ENCODE measurements at places on chromosomes 12 and 14. TPM values are rescaled to one million over a fixed set of nuclear protein-coding genes. Genes with fewer than 3 reads are reported as not detected.
A peak's percentile ranks its signal among the peaks of the same experiment; 100 is the strongest.

- no peak for DNase-seq
Observed at GRCh38 chr12:32854097-32854496, 42.5 kb downstream of the PKP2 start.

GRCh38 chr12:188910-189621 lies 24.9 kb downstream of the SLC6A12 start:
- DNase-seq, result no peak

GRCh38 chr12:132069336-132069985 lies 74.7 kb downstream of the DDX51 start:
- no peak for DNase-seq

DNA sequence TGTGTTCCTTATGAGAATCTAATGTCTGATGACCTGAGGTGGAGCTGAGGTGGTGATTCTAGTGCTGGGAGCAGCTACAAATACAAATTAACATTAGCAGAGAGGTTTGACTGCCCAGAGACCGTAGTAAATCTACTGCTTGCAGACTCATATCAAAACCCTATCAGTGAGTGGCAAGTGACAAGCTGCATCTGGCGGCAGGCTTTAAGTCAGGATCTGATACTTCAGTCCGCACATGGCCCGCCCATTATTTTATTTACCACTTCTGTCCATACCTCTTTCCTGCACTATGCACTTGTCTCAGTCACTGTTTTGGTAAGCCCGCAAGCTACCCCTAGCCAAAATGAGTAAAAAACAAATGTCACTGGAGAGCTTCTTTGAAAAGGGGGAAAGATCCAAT lies 11.4 kb downstream of the CEP128 start:
- no peak for DNase-seq

GRCh38 chr12:5210179-5210922 lies 166.7 kb downstream of the KCNA5 start:
- no peak for DNase-seq

GRCh38 chr14:86296173-86296572 lies 766.2 kb downstream of the FLRT2 start:
- DNase-seq, result no peak

GRCh38 chr12:103690426-103690825 lies 103.4 kb downstream of the STAB2 start:
- DNase-seq, result no peak

DNA sequence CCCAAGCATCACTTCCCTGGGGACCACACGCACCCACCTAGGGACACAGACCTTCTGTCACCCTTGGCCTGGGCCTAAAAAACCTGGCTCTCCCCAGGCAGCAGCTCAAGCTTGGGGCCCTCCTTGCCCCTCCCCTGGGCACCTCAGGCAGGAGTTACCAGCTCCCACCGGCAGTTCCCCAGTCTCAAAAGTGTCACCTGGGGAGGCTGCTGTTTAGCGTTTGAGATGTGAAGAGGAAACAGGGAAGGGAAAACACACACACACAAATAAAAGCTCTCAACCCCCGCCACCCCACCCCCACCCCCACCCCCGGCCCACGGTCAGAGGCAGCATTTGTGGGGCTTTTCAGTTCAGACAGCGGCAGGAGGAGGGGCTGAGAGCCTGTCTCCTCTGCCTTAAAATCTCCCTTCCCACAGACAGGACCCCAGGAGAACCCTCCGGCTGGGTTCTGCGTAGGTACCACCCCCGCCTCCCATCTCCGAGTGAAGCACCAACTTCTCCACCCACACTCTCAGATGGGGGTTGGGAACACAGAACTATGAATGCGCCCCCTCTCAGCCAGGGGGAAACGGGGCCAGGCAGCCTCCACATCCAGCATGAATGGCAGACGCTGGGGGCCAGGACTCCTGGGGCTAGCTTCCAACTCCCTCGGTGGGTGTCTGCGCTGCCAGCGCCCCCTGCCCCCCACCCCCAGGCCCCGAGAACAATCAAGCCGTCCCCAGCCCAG lies 3.0 kb downstream of the NCOR2 start:
- no peak for DNase-seq

DNA sequence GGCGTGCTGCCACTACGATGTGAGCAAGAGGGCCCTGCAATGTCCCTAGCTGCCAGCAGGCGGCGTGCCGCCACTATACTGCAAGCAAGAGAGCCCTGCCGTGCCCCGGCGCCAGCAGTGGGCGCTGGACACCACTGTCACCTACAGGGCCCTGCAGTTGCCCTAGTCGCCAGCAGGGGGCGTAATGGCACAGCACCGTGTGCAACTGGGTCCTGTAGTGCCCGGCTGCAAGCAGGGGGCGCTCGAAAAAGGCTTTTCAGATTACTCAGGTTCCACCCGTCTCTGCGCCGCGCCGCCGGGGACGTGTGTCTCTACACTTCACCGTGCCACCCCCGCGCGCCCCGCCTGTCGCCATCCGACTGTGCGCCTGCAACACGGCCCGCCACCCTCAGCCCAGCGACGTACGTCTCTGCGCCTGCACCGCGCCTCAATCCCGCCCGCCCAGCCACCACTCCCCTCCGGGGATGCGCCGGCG lies 1356.9 kb downstream of the TMEM121 start:
- peak; percentile 39 for DNase-seq

DNA sequence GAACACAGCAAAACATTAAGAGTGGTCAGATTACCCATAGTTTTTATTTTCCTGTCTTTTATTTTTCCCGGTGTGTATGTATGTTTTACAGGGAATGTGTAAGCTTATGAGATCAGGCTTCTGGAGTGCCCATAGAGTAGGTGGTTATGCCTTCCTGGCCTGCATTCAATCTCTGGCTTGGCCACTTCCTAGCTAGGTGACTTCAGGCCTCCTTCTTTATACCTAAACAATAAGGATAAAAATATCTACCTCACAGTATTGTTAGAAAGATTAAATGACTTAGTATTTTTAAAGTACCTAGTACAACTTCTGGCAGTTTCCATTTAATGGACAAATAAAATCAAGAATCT lies 42.4 kb downstream of the ITPR2 start:
- no peak for DNase-seq

DNA sequence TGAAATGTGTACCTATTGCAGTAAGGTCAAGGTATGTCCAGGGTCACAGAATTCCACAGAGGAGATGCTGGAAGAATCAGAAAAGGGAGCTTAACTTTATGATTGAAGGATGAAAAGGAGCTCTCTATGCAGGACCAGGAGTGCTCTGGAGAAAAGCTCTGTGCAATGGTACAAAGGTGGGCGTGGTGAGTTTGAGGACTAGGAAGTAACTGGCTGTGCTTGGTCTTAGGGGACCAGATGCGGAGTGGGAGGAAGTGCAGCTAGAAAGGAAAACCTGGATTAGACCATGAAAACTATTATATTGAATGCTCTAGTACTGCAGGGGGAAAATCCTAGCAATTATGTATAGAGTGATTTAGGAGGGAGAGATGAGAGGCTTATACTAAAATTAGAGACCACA lies 56.8 kb downstream of the BTG1 start:
- DNase-seq, result no peak

GRCh38 chr12:48132826-48133225 lies 13.7 kb downstream of the PFKM start:
- no peak for DNase-seq

DNA sequence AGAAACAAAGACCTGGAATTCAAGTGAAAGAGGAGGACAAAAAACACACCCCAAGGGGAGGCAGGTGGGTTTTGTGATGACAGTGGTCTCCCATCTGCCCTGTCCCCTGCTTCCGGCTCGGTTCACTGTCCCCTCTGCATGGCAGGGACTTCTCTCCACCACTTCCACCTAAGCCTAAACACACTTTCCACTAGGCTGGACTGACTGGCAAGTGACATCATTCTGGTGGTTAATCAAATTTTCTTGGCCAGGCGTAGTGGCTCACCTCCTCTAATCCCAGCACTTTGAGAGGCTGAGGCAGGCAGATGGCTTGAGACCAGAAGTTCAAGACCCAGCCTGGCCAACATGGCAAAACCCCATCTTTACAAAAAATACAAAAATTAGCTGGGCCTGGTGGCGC lies 11.9 kb downstream of the PLEKHG6 start:
- no peak for DNase-seq

GRCh38 chr12:119500209-119500608 lies 93.4 kb upstream of the TMEM233 start:
- no peak for DNase-seq

- no peak for DNase-seq
Observed at GRCh38 chr12:109753959-109754358, 40.3 kb downstream of the FAM222A start.

GRCh38 chr14:85528080-85528896 lies 1.7 kb upstream of the FLRT2 start:
- DNase-seq, result peak; percentile 41

SERPINA5 gene
- 498 TPM for total RNA-seq

AKAP3 gene
- 0.49 TPM for total RNA-seq

DEGS2 gene
- not detected for total RNA-seq

CIROP gene
- not detected for total RNA-seq

SLC7A8 gene
- total RNA-seq, result not detected

PLD4 gene
- not detected for total RNA-seq

RAD9B gene
- total RNA-seq, result 0.38 TPM

ADAM21 gene
- total RNA-seq, result 0.07 TPM

GSG1 gene
- not detected for total RNA-seq
